ENCODE measurements at places on chromosomes 6 and 20.

GRCh38 chr6:95240514-95240913, 336.8 kb upstream of the MANEA start:
- DNase-seq = no peak

DNA sequence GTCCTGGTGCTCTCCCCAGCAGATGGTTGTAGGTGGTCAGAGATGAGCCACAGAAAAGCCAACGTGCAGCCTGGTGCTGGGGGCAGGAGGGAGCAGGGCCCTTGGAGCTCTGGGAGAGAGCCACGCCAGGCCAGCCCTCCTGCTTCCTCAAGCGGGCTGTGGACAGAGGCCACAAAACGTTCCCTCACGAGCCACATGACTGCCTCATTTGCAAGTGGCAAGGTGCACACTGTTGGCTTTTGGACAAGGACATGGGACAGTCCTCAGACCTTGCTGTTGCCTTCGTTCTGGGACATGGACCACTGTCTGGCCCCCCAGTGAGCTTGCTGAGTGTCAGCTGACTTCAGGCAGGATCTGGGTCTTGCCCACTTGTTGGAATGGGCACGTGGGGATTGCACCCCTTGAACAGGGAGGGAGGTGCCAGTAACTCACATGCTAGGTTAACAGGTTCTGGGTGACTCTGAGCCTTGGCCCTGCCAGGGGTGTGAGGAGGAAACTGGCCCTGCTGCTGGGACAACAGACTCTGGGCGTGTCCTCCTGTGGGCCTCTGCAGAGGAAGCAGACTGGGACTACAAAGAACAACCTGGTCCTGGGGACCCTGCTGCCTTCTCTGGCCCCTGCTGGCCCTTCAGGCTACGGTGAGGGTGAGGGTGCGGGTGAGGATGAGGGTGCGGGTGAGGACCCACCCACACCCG, 2.6 kb downstream of the SLCO4A1 start:
- no peak for DNase-seq

DNA sequence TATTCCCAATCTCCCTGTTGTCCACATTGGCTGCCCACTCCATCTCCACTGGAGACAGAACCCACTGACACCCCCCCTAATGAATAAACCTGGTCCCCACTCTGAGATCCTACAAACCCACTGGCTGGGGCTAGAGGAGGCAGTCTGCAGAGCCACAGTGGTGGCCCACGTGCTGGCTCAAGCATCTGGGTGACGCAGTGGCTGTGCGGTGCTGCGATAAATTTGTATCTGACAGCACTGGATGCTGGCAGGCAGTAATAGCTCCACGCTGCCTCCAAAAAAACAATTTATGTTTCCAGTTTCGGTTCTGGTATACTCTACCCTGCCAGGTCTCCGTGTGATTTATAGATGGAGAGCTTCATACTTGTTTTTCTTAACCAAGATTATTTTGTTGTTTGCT, 87.1 kb upstream of the SYNDIG1 start:
- no peak for DNase-seq

GRCh38 chr6:7974565-7974937, 64.0 kb upstream of the TXNDC5 start:
- no peak for DNase-seq

GRCh38 chr6:87155842-87156815, 764 bp downstream of the ZNF292 start:
- DNase-seq = peak; percentile 75

DNA sequence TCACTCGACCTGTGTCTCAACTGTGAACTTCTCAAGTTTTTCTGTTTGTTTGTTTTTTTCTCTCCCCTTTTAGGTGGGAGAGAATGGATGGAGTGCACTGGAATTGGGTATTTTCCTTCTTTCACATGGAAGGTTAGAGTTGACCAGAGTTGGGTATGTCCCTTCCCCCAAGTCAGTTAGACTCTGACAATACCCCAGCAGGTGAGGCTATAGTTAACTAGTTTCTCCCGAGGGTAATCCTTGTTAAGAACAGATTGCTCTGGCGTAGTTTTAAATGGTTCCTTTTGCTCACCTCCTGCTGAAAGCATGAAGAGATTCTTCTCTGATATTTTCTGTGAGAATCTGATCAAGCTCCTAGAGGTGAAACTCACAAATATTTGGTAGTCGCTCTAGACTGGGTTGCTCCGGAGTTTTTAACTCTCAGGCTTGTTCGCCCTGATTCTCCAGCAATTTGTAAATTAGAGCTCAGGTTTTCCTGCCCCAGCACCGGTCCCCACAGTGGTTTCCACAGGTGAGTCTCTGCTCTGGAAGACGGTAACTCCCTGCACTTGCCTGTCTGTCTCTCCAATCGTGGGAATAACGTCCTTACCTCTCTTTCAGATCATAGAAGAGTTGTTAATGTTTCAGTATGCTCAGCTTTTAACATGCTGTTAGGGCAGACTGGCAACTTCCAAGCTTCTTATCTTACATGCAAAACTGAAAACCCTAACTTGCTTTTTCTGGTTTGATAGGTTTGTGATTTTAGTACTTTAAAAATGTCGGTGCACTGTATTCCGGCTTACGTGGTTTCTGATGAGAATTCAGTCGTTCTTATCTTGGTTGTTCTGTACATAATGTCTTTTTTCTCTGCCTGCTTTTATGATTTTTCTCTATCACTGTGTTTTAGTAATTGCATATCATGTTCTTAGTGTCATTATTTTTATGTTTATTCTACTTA, 111.2 kb upstream of the HIVEP1 start:
- no peak for DNase-seq

DNA sequence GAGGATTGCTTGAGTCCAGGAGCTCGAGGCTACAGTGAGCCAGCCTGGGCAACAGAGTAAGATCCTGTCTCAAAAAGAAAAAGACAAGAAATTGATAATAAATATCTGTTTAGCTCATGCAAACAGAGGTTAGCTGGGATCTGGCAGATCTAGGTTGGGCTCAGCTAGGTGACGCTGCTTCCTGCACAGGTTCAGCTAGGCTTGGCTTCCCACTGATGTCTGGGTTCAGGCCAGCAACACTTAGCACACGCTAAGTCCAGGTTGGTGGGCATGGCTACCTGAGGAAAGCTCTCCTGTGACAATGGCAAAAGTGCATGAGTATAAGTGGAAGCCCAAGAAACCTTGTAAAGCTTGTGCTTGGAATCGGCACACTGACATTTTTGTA, 48.7 kb downstream of the RIN2 start:
- DNase-seq = no peak

- no peak for DNase-seq
Measured at GRCh38 chr20:316316-317068, 8.9 kb upstream of the SOX12 start.

- no peak for DNase-seq
Measured at GRCh38 chr6:12116264-12116800, 104.2 kb downstream of the HIVEP1 start.

GRCh38 chr6:15239616-15240364, 6.1 kb upstream of the JARID2 start:
- no peak for DNase-seq

DNA sequence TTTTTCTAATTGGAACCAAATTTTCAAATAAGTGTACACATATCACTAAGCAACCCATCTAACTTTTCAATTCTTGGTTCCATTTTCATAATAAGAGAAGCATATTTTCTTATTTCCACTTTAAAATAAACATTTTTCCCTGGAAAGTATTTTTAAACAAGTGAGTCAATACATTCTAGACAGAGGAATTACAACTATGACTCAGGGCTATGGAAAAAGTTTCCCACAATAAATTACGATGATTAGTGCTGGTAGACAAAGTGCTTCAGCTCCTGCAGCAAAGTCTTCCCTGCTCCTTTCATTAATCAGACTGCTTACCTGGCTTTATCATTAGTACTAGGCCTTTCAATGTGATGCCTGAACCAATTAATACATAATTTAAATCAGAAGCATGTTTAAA, 322.5 kb downstream of the HACE1 start:
- DNase-seq = no peak

- no peak for DNase-seq
Measured at GRCh38 chr20:1870792-1871550, 24.2 kb upstream of the SIRPA start.

GRCh38 chr20:6680441-6680840, 87.0 kb upstream of the BMP2 start:
- DNase-seq = no peak

DNA sequence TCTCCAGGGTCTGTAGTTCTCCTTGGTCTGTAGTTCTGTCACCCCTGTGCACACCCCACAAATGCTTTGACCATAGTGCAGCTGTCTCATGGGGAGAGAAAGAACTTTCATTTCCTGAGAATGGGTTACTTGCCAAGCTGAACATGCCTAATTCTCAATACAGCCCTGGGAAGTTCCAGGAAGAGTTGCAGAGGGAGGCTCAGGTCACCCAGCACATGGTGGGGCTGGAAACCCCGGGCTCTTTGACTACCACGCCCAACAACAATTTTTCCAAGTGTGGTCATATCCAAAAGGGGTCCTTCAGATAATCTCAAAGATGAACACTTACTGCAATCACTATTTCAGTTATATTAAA, 2.2 kb upstream of the PTPRA start:
- DNase-seq = no peak

DNA sequence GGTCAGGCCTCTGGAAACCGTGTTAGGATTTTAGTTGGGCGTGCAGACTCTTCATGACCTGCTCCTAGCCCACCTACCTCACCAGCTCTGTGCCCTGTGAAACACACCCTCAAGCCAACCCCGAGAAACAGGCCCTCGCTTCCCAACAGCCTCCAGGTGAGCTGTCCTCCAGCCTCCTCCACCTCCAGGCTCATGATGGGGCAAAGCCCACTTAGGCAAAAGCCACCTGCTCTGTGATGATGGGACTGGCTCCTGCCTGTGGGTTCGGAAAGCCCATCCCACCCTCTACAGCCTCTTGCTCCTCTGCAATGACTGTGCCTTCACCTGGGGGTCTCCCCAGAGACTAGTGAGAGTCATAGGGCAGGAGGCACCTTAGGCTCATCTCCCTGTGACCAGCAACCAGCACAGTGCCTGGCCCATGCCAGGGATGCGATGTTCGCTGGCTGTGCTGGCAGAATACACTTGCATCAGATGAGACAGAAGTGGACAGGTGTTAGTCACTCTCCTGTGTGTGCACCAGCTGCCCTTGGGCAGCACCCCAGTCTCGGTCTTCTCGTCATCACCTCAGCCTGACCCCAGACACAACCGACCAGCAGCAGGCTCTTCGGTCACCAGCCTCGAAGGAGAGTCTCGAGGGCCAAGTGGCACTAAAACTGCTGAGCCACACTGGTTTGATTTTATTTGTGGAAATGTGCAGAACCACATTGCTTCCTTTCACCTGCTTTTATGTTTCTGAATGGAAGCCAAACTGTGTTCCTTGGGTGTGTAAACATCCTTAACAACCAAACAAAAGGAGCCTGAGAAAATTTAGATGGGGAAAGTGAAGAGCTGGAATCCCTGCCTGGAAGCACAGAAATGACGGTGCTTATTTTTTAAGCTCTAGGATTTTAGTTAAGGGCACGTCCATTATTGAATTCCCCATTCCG, 10.7 kb downstream of the PXDC1 start:
- DNase-seq = no peak

- DNase-seq = no peak
Measured at GRCh38 chr6:39929039-39929732, 5.1 kb downstream of the MOCS1 start.
